ENCODE measurements at places on chromosomes 3 and 15.
A peak's percentile ranks its signal among the peaks of the same experiment; 100 is the strongest.

GRCh38 chr15:80072285-80072994 is 13.0 kb downstream of the ZFAND6 start:
- DNase-seq, result peak; percentile 95

- no peak for DNase-seq
Measured at GRCh38 chr15:45242289-45242688, 9.7 kb upstream of the SLC28A2 start.

GRCh38 chr15:49888734-49889133 is 230.3 kb downstream of the ATP8B4 start:
- DNase-seq, result no peak

GRCh38 chr3:139652561-139652960 is 25.2 kb downstream of the NMNAT3 start:
- no peak for DNase-seq

DNA sequence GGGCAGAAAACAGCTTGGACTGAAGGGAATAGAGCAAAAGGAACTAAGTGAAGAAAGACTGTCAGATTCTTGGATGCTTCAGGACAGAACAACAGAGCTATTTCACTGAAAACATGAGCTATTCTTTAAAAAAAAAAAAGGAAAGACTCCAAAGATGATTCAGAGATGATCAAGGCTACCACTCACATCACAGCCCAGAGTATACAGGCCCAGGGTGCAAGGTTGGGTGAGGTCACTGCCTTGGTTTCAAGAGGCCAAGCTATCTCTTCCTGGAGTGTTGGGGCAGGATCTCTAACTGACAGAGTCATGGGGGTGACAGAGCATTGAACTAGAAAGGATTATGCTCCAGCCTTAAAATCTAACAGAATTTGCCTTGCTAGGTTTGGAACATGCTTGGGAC is 118.1 kb downstream of the AGBL1 start:
- DNase-seq, result no peak

GRCh38 chr3:60890226-60890625 is 361.0 kb downstream of the FHIT start:
- no peak for DNase-seq

- no peak for DNase-seq
Measured at GRCh38 chr3:11917051-11917450, 70.4 kb upstream of the TAMM41 start.

GRCh38 chr3:32423956-32424557 is 32.4 kb downstream of the CMTM7 start:
- DNase-seq, result peak; percentile 77
